ENCODE measurements at places on chromosomes 7 and 10.

- DNase-seq: no peak
These were observed 614.7 kb downstream of the PARD3 start for GRCh38 chr10:34200355-34200901.

- DNase-seq: no peak
These were observed 9.3 kb upstream of the UNCX start for GRCh38 chr7:1223196-1223981.

- no peak for DNase-seq
These were observed 3.9 kb upstream of the PWWP2B start for GRCh38 chr10:132392811-132393694.

DNA sequence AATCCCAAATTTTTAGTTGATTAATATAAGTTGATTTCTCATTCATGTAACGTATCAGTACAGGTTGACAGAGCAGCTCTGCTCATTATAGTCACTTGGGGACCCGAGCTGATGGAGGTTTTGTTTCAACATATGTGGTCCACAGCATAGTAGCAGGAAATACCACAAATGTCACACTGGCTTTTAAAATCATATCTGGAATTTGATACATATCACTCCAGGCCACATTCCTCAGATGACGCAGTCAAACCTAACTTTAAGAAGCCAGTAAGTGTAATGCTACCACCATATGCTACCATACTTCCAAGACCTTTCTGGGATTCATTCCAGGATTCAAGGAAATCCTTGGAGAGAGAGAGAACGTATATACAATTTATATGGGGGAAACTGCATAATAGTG is 156.3 kb downstream of the PHF14 start:
- no peak for DNase-seq

DNA sequence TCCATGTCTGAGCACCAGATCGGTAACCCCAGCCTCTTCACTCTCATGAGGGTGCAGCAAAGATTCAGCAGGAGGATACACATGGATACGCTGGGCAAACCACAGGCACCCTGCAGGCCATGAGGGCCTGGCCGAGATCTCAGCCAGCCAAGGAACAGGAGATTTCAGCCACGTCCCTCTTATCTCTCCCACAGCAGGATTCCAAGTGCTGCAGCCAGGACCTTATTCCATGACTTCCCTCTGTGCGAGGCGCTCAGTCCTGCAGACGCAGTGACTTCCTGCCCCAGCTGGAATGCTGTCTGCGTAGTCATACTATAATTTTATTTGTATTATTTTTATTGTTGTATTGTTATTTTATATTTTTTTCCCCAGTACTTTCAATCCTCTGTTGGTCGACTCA is 66.8 kb downstream of the PTPRN2 start:
- DNase-seq: no peak

DNA sequence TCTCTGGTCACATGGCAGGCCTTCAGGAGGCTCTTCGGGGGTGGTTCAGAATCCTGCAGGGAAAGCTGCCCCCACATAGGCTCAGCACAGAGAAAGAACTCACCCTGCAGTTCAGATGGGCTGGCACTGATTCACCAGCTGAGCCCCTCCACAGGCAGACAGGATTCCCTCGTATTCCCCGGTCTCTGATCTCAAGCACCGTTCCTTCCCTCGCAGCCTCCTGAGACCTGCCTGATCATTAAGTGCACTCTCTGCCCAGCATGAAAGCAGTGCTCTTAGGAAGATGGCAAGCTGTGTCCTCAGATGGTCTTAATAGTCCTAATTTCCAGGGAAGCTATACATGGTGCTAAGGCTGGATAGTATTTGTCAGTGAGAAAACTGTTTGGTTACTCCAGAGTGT is 78.2 kb upstream of the NPS start:
- DNase-seq: no peak

DNA sequence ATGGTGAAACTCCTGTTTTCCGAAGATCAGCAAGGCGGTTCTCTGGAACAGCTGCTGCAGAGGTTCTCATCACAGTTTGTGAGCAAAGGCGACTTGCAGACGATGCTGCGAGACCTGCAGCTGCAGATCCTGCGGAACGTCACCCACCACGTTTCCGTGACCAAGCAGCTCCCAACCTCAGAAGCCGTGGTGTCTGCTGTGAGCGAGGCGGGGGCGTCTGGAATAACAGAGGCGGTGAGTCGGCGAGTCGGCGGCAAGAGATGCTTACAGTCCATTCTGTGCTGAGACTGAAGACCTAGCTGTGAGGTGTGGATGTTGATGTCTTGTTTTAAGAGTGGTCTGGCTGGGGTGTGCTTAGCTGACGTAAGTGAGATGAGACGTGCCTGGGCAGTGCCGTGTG is 16.2 kb upstream of the GET4 start:
- no peak for DNase-seq

GRCh38 chr10:70777063-70777875 is 7.9 kb downstream of the TBATA start:
- no peak for DNase-seq

DNA sequence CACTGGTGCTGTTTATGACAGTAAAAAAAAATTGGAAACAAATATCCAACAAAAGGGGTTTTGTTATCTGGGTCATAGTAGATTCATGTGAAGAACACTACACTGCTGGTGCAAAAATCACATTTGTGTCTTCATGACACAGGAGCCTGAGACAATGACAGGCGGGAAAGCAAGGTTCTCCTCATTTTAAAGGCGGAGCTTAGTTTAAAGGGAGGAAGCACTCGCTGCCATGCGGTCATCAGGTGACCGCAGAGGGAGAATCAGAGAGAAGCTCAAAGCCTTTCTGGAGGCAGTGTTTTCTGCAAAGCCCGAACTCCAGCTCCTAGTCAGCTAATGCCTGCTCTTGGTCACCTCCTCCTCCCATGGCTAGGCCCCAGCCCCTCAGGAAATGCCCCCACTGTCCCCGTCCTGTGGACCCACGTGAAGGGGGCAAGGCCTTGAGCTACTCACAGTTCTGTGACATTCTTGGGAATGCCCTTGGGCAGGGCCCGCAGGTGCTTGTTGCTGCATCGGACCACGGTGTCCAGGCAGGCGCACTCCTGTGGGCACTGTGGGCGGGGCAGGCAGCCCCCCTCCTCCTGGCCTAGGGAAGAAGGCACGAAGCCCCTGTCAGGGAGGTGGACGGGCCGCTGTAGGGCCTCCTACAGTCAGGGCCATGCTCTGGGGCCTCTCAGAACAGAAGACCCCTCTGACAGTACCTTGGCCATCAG is 146.1 kb downstream of the SLIT1 start:
- DNase-seq: no peak

- peak; percentile 97 for DNase-seq
These were observed 8.1 kb upstream of the SH2D4B start for GRCh38 chr10:80529604-80530003.

GRCh38 chr7:121510302-121510701 is 114.2 kb upstream of the FAM3C start:
- DNase-seq: no peak

DNA sequence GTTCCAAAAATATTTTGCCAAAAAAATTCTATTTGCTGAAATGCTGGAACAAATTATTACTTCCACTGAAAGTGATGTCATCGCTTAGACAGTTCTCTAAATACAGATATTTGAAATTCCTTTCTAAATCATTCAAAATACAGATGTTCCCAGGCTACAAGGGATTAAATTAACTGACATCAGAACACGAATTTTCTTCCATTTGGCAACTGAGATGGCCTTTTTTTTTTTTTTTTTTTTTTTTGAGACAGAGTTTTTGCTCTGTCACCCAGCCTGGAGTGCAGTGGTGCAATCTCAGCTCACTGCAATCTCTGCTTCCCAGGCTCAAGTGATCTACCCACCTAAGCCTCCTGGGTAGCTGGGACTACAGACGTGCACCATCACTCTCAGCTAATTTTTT is 57.0 kb downstream of the P4HA1 start:
- no peak for DNase-seq

GRCh38 chr7:2870471-2870931 is 26.4 kb upstream of the GNA12 start:
- DNase-seq: peak; percentile 79

- no peak for DNase-seq
These were observed 34.7 kb downstream of the CPED1 start for GRCh38 chr7:121023194-121023593.

DNA sequence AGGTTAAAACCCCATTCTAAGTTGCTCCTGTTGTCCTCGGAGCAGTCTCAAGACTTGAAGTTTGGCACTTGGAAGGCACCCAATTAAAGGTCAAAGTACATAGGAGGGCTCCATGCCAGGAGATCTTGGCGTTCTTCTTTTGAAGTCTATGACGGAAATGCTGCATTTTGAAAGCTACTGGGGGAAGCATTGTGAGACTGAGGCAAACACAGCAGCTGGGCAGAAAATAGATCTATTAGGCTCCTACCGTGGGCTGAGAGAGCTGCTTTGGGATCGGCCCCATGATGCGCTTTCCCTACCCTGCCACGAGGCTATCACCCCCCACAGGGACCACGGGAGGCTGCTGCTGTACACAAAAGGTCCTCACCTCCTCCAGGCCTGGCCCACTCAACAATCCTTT is 20.0 kb downstream of the KIAA1549 start:
- DNase-seq: no peak

DNA sequence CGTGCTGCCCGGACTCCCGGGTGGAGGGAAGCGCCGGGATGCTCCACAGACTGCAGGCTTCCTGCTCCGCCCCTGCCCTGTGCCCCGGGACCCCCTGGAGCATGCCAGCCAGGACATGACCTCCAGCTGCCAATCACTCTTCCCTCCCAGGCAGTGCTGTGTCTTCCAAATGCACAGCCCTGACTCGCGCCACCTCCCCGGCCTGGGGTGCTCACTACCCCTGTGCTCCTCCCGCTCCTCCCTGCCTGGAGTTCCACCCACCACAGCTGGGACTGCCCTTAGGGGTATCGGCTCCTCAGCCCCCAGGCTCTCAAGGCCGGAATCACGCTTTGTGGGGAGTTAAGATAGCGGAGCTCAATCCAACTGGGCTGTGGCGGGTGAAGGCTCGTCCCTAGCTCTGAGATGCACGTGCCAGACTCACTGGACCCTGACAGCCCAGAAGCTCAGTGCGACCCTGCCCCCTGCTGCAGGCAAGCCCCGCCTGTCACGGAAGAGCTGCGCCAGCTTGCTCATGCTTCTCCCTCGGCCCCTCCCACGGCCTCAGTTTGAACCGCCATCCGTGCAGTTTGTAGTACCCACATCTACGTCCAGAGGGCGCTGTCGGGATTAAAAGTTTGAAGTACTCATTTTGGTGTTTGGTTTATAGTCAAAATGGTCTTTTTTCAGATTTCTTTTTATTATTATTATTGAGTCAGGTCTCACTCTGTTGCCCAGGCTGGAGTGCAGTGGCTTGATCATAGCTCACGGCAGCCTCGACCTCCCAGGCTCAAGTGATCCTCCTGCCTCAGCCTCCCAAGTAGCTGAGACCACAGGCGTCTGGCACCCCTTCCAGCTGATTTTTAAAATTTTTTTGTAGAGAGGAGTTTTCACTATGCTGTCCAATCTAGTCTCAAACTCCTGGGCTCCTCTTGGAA is 142.5 kb upstream of the TCERG1L start:
- DNase-seq: peak; percentile 31
